ENCODE measurements at places on chromosomes 2 and 18.

GRCh38 chr2:84776011-84776410, 104.9 kb downstream of the TRABD2A start:
- no peak for DNase-seq

- no peak for DNase-seq
Observed at GRCh38 chr2:235088496-235088921, 136.7 kb downstream of the SH3BP4 start.

DNA sequence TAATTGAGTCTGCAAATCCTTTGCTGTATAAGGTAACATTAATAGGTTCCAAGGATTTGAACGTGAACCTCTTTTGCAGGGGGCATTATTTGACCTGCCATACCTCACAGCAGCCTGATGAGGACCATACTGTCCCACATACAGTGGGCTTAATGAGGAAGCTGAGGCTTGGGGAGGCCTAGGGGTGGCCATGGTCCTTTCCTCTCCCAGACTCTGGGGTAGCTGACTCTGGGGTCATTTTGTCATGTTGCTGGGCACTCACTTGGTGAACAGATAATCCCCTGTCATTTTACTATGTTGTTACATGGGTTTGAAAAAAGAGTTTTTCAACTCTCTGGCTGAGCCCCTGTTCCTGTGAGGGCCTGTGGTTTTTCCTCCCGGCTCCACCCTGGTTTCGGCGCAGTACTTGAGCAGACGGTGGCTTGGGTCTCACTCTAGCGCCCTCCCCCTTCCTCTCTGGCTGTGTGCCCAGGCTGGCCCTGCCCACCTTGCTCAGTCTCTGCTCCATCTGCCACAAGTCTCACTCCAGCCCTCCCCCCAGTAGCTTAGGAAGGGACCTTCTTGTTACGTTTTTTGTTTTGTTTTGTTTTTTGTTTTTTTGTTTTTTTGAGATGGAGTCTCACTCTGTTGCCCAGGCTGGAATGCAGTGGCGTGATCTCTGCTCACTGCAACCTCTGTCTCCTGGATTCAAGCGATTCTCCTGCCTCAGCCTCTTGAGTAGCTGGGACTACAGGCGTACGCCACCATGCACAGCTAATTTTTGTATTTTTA, 21.0 kb downstream of the INPP4A start:
- DNase-seq, result no peak

GRCh38 chr2:160632084-160632975, 138.7 kb upstream of the RBMS1 start:
- DNase-seq, result no peak

DNA sequence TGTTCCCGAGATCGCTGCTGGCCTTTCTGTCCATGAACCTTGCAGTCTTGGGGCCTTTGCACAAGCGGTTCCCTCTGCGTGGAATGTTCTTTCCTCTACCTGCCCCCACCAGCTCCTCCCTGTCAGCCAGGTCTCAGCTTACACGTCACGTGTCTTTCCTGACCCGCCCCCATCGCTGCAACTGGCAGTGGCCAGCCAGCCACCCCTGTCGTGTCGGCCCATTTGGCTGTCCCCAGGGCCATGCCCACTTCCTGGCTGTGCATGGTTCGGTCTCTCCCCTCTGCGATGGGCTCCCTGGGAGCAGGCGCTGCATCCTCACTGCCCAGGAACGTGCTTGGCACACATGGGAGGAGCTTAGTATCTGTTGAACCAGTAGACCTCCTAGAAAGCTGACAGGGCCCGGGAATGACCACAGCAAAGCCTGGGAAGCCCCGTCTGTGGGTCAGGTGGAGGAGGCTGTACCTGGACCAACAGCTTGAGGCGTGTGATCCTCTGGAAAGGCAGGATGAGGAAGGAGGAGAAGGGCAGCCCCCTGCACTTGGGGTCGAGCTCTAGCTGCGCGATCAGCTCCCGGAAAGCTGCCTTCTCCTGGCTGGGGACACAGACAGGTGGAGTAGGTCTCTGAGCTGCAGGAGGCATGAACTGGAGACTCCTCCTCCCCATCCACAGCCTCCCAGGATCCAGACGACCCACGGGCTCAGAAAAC, 21.0 kb downstream of the SNORC start:
- DNase-seq, result no peak

- no peak for DNase-seq
Observed at GRCh38 chr2:88925770-88926462, 234.4 kb downstream of the RPIA start.

GRCh38 chr2:44956843-44957242, 15.3 kb downstream of the SIX3 start:
- DNase-seq, result no peak

DNA sequence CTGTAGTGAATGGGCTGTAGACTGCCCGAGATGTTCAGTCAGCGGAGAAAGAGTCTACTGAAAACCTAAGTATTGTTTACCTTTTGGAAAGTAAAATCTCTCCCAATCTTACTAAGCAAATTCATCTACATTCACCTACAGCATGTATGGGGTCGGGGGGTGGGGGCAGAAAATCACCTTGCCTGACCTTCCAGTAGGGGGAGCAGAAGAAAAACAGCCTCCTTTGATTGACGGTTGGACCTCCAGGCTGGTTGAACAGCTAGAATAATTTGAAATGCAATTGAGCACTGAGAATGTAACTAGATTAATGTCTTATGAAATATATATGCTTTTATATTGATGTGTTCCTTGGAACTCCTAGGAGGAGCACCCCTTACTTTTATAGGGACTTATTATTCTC, 10.0 kb downstream of the LRATD1 start:
- DNase-seq, result no peak

GRCh38 chr2:238890618-238891456, 43.0 kb downstream of the TWIST2 start:
- DNase-seq, result no peak

DNA sequence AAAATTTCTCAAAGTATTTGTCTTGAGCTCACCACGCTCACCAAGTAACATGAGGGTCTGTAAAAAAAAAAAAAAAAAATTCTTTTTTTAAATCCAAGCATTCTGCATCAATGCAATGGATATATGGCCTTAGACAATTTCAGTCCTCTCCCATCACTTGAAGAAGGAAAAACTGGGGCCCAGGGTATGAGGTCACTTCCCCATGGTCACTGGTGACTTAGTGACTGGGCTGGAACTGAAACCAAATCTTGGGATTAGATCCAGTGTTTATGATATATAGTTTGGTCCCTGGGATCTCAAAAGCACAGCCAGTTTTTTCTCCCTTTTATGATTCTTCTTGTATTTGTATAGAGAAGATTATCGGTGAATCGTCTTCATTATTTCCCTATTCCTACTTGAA, 477.9 kb upstream of the TNP1 start:
- no peak for DNase-seq

GRCh38 chr18:35592298-35592697, 10.8 kb downstream of the GALNT1 start:
- DNase-seq, result no peak

Measured in esophagus squamous epithelium (tissue), 5 donors.